ENCODE measurements at places on chromosomes 11 and 22. TPM values are rescaled to one million over a fixed set of nuclear protein-coding genes. Genes with fewer than 3 reads are reported as not detected.

SCGB1D2 gene
- total RNA-seq, result not detected

NCF4 gene
- total RNA-seq, result not detected

ACR gene
- 0.16 TPM for total RNA-seq

YAP1 gene
- total RNA-seq, result 295 TPM

JRKL gene
- 9.0 TPM for total RNA-seq

OR4C5 gene
- total RNA-seq, result not detected

LDHAL6A gene
- total RNA-seq, result not detected

MOGAT2 gene
- total RNA-seq, result not detected

FOLR1 gene
- total RNA-seq, result 0.24 TPM

TEAD1 gene
- total RNA-seq, result 332 TPM

WNT11 gene
- 12.9 TPM for total RNA-seq

OTOG gene
- not detected for total RNA-seq

MS4A15 gene
- total RNA-seq, result not detected

TNRC6B gene
- total RNA-seq, result 28.1 TPM

TREH gene
- not detected for total RNA-seq

OR52H1 gene
- total RNA-seq, result 0.81 TPM

MS4A4A gene
- not detected for total RNA-seq

OR5B21 gene
- not detected for total RNA-seq

MISFA gene
- 0.36 TPM for total RNA-seq

Data from hair follicle dermal papilla cell (primary cell).